Esophagus squamous epithelium (tissue), 5 donors: ENCODE measurements at places on chromosomes 5 and 9. TPM values are rescaled to one million over a fixed set of nuclear protein-coding genes. Genes with fewer than 3 reads are reported as not detected.

DNA sequence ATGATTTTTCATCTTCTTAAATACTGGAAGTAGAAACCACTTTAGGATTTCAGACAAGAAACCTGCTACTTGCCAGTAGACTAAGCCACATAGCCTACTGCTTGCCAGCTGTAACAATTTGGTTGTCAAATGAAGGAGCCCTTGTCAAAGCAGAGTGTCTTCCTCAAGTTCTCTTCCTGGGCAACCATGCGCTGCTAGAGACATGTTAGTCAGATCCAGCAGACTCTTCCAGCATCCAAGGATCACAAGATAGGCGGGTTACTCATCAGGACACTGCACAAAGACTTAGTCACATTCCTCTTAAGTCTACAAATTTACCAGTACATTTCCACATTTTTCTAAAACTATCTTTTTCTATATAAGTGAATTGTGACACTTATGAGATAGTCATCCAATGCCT lies 24.4 kb downstream of the SKIC3 start:
- DNase-seq, result no peak

- DNase-seq, result no peak
These were observed 47.7 kb downstream of the MTMR12 start for GRCh38 chr5:32264957-32265572.

- no peak for DNase-seq
These were observed 81.0 kb downstream of the DAB2IP start for GRCh38 chr9:121732389-121732788.

DNA sequence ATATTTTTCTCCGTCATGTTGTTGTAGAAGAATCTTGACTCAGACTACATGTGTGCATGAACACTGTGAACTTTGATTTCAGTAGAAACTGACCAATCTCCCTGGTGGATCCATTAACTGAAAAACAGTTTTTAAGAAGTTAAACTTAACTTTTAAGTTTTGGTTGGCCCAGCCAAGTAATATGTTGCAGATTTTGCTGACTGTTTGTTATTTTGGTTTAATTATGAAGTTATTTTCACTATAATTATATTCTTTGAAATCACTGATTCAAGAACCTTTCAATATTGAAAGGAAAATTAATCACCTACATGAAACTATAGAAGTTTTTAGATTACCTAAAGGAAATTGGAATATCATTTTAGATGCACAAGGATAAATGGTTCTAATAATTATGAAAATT lies 373.6 kb upstream of the COX7C start:
- DNase-seq, result no peak

GRCh38 chr9:126146254-126147145 lies 180.1 kb upstream of the MVB12B start:
- DNase-seq, result no peak

GRCh38 chr9:5800969-5801738 lies 31.8 kb downstream of the ERMP1 start:
- DNase-seq, result no peak

DNA sequence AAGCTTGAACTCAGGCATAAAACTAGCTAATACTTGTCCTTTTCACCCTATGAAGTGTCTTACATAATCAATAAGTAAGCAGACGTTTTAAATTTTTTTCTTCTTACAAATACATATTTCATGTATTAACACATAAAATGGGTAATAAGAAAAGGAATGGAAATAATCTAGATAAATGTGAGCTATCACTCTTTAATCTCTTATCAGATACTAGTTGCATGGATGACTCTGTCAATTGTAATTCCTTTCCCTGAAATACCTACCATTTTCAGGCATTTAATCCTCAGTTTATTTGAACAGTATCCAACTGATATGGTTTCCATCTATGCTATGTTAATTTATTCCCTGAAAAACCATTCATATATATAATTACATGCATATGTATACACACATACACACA lies 166.0 kb upstream of the RGS7BP start:
- no peak for DNase-seq

The LHX6 gene
- total RNA-seq, result 4.6 TPM

The SLC36A2 gene
- total RNA-seq, result not detected

The DCTN4 gene
- 36.8 TPM for total RNA-seq

The NSMF gene
- total RNA-seq, result 20.5 TPM

The ANKRD20A1 gene
- total RNA-seq, result 1.1 TPM
